ENCODE measurements at places on chromosomes 6 and 20.

DNA sequence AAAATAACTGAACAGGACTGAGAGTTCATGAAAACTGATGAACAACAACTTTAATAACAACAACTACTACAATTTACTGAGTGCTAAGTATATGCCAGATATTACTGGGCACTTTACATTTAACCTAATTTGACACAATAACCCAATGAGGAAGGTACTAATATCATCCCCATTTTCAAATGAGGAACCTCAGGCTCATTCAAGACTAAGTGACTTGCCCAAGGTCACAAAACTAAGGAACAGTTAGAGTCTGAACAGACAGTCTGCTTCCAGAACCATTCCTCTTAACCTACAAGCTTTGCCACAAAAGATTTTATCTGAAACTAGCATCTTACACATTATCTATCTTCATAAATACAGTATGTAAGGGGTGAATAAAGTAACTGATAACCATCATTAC, 10.6 kb upstream of the NDRG3 start:
- DNase-seq: no peak

DNA sequence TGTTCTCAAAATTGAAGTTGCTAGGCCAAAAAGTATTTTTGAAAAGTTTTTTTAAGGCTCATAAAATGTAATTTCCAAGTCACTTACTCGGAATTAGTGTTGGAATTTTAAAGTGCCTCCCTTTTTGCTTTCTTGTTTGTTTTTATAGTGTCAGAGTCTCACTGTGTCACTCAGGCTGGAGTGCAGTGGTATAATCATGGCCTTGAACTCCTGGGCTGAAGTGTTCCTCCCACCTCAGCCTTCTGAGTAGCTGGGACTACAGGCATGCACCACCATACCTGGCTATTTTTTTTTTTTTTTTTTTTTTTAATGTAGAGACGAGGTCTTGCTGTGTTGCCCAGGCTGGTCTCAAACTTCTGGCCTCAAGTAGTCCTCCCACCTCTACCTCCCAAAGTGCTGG, 40.0 kb upstream of the GNRH2 start:
- DNase-seq: no peak

DNA sequence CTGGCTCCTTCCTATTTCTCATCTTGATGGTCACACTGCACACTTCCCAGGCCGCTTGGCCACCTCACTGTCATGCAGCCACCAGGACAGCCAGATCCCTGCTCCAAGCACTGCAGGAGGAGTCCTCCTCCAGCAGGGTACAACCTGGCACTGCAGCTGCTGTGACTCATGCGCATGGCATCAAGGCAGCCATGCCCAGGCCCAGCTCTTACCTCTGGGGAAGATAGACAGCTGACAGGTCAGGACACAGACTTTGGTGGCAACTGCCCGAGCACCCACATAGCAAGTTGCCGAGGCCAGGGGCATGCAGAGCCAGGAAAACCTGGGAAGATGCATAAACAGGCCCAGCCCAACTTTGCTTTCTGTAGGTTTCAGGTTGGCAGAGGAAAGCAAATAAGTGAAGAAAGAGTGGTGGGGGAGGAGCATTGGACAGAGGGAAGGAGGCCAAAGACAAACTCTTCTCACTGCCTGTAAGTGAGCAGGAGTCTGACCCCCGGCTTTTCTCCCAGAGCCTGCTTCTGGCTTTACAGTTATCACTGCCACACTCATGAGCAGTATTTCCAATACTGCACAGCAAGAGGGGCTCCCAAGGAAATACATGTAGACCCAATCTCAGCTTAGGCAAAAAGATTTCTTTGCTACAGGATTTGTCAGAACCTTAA, 38.8 kb downstream of the SLC22A3 start:
- no peak for DNase-seq

DNA sequence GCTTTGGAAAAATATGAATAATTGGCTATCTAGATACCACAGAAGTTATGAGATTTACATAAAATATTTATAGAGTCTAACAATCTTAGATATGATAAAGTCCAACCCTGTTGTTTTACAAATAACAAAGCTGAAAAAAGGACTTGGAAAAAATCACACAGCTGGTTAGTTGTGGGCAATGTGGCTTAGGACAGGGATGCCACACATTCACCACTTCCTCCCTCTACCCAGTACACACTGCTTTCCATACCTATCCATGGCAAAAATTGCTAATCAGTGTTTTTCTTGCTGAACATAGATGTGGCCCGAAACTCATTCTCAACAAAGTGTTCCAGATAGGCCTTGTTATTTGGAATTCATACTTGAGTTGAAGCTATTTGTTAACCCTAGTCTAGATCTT, 147.3 kb upstream of the BMP5 start:
- no peak for DNase-seq

- no peak for DNase-seq
These were observed 195.0 kb downstream of the SYNDIG1 start for GRCh38 chr20:24664266-24664986.

GRCh38 chr20:58438970-58439808, 50.2 kb downstream of the VAPB start:
- DNase-seq: no peak

DNA sequence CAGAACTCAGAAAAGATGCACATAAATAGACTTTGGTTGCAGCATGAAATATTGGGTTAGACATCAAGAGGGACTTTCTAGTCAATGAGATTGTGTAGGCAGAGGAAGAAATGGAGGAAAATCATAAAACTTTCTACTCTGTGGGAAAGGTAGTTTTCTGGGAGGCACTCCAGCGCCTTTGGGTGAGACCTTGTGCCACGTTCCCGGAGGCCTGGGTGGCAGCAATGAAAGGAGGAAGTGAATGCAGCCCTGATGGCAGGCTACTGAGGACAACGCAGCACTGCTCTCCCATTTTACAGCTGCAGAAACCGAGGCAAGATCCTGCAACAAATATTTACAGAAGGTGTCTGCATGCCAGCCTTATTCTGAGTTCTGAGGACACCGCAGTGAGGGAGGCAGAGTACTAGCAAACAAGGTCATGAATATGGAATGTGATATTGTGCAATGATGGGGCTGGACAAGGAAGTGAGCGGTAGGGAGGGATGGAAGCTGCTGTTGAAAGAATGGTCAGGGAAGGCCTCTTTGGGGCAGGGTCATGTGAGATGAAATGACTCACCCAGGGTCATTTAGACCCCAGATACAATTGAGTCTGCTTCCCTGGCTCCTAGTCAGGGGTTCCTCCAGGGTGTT, 159.1 kb downstream of the TFAP2C start:
- DNase-seq: no peak
